Activated naive CD4-positive, alpha-beta T cell treated with anti-CD3 and anti-CD28 coated beads for 36 hours (primary cell): ENCODE measurements at places on chromosomes 2 and 18. TPM values are rescaled to one million over a fixed set of nuclear protein-coding genes. Genes with fewer than 3 reads are reported as not detected.

DNA sequence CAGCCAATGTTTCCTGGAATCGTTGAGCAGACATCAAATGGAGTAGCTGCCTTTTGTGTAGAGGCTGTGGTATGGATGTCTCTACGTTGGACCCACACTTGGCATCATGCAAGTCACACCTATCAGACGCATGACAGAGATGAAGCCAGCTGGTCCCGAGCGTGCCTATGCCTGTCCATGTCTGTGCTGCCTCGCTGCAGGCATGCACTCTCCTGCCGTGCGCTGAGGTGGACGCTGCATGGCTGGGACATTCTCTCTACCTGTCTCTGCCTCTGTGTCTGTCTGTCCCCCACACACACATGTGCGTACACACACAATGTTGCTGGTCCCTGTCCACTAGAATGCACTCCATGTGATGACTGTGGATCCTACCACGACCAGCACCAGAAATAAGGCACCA is 514.2 kb upstream of the MYT1L start:
- DNase-seq: no peak

GRCh38 chr2:191791953-191792560 is 54.8 kb downstream of the CAVIN2 start:
- no peak for DNase-seq

DNA sequence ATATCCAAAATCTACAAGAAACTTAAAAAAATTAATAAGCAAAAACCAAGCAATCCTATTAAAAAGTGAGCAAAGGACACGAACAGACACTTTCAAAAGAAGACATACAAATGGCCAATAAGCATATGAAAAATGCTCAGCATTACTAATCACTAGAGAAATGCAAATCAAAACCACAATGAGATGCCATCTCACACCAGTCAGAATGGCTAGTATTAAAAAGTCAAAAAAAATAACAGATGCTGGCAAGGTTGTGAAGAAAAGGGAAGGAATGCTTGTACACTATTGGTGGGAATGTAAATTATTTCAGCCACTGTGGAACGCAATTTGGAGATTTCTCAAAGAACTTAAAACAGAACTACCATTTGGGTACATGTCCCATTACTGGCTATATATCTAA is 128.8 kb upstream of the SESTD1 start:
- no peak for DNase-seq

The SH3RF3 gene
- total RNA-seq: 2.0 TPM

GRCh38 chr2:232447091-232447620 is 8.8 kb upstream of the ALPI start:
- no peak for DNase-seq

The FOXD4L1 gene
- 0.10 TPM for total RNA-seq

DNA sequence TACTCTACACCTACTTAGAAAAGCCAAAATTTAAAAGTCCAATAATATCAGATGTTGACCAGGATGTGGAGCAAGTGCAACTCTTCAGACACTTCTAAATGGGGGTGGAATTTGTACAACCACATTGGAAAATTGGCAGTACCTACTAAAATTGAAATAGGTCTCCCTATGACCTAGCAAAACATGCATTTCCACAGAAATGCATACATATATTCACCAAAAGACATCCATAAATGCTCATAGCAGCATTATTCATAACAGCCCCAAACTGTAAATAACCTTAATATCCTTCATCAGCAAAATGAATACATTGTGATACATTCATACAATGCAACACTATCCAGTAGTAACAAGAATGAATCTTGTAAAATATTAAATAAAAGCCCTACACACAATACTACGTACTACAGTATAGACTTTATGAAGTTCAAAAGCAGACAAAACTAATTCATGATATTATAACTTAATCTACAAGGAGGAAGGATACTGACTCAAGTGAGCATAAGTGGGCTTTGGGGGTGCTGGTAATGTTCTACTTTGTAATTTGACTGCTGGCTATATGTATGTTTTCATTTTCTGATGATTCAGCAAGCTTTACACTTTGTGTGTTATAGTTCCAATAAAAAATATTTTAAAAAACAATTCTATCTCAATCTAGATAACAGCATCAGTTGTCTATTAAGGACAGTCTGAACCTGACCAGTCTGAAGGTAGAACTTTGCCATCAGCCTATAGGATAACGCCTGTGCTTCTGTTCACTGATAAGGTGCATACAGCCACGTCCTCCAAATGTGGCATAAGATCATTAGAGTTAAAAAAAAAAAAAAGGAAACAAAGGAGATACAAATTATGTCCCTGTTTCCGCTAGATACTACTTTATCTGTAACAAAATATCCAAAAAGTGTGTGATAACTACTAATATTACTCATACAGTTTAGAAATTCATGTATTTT is 6.6 kb upstream of the TNFRSF11A start:
- DNase-seq: no peak

DNA sequence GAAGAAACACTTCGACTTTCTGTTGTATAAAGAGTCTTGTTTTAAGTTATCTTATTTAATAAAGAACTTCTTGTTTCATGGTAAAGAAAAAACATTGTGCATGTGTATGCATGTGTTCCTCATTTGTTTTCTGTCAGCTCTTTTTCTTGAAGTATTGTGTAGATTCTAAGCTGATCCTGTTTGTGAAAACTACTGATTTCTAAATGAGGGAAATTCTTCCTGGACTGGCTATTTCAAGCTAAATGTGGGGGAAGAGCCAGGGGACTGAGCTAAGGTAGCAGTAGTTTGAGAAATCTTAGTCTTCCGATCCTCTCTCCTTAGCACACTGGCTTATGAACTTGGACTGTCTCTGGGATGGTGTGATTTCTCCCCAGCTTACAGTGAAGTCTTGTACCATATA is 56.4 kb upstream of the RBMS1 start:
- no peak for DNase-seq

DNA sequence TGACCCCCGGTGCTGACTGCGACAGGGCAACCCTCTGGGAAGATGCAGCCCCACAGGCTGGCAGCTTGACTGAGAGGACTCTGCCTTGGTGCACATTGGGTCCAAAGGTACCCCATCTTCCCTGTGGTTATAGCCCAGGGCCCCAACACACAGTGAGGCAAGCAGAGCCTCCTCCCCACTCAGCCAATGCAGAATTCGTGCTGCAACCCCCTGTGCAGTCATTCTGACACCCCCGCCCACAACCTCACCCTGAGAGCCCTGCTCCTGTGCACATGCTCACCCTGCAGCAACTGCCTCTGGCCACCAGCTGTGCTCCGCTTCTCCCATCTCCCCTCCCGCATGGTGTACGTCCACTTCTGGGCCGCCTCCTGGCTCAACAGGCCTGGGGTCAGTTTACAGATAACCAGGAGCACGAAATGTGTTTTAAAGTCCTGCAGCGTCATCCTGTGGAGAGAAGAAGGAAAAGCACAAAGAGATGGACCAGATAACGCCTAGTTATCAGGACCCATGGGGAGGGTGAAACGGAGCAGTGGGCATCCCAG is 24.4 kb downstream of the CAPN14 start:
- no peak for DNase-seq

DNA sequence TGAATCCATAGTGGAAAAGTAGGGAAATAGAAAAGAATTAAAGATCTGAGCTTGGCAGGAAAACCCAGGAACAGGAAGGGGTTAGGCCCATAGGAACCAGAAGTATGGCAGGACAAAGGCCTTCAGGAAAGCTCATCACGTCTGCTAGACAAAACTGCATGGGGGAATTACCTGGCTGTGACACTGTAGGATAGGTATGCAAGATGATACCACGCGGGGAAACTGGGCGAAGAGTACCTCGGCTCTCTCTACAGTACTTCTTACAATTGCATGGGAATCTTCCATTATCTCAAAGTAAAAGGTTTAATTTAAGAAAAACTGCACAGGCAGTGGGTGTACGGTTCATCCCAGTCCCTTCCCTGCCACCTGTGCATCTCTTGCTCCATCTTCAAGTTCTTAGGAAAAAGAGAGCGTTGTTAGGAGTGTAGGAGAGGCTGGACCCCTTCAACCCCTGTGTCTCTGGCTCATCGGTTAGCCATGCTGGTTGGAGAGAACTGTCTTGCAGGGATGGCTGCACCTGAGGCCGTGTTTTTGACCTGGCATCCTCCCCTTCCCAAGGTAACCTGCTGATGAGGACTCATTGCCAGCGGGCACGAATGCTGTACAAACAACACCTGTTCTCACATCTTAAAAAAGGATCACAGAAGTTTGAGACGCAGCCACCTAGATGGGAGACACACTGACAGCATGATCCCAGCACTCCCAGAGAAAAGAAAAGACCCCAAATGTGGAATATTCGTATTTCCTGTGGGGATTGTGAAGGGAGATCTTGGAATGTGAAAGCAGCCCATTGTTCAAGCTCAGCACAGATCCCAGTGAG is 120.5 kb upstream of the COPS8 start:
- DNase-seq: no peak

- DNase-seq: peak; percentile 9
Observed at GRCh38 chr2:49770919-49771318, 616.6 kb upstream of the FSHR start.

- no peak for DNase-seq
Observed at GRCh38 chr18:39571511-39571910, 2005.9 kb upstream of the CELF4 start.

DNA sequence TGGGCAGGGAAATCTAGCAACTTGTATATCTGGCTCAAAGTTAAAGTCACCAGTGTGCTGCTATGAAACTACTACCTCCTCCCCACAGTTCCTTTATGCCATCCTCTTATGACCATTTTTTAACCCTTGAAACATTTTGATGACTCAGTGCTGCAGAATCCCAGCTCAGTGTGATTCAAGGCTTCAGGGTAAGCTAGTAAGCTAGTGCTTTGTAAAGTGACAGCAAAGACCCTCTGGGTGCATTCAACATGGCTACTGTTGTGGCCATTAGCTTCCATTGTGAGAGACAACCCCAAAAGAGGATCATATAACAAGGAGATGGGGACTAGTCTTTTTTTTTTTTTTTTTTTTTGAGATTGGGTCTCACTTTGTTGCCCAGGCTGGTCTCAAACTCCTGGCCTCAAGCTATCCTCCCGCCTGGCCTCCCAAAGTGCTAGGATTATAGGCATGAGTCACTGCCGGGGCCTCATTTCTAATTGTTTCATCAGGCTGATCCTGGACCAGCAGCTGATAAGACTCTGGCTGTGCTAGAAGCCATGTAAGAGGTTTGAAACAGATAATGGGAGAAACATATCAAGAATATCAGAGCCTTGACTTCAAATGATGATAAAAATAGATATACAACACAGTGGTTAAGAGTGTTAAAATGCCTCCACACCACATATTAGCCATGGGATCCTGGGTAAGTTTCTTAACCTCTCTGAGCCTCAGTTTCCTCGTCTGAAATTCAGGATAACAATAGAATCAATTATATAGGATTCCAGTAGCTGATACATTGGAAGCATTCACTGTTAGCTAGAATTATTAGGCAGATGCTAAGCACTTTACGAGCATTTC is 65.7 kb upstream of the RTN4 start:
- no peak for DNase-seq

DNA sequence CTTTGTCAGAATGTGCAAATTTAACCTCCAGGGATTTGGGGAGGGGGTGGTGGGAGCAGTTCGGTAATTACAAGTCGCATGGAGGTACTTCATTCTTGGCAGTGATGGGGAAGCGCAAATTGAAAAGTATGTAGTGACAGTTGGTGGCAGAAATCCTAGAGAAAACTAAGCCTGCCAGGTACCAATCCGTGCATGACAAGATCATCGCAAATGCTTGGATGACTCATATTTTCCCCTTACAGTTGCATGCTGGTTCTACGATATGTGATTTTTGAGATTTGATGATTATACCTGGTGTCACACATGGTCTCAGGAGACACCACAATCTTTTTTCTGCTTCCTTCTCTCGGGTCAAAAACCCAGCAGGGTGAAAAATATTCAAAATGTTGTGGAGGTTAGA is 479.7 kb upstream of the ID2 start:
- no peak for DNase-seq

The FOSL2 gene
- 110 TPM for total RNA-seq

The TFCP2L1 gene
- not detected for total RNA-seq

DNA sequence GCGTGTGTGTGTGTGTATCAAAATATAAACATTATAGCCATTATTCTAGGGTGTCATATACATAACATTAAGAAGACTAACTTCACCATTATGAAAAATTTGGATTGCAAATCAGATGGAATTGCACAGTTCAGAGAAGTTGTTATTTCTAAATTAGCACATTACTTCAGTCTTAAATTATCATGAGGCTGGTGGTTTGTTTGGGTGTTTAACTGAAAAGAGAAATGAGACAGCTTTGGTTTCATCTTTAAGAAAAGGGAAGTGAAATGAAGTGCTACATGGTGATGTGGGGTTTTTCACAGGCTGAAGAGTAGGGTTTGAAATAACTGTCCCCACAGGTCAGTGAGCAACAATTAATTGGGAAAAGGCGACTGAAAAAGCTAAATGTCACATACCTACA is 161.2 kb upstream of the XIRP2 start:
- DNase-seq: no peak

- DNase-seq: no peak
Observed at GRCh38 chr2:21067125-21067524, 23.3 kb upstream of the APOB start.

GRCh38 chr18:51028201-51028805 is 1.7 kb upstream of the SMAD4 start:
- peak; percentile 52 for DNase-seq

DNA sequence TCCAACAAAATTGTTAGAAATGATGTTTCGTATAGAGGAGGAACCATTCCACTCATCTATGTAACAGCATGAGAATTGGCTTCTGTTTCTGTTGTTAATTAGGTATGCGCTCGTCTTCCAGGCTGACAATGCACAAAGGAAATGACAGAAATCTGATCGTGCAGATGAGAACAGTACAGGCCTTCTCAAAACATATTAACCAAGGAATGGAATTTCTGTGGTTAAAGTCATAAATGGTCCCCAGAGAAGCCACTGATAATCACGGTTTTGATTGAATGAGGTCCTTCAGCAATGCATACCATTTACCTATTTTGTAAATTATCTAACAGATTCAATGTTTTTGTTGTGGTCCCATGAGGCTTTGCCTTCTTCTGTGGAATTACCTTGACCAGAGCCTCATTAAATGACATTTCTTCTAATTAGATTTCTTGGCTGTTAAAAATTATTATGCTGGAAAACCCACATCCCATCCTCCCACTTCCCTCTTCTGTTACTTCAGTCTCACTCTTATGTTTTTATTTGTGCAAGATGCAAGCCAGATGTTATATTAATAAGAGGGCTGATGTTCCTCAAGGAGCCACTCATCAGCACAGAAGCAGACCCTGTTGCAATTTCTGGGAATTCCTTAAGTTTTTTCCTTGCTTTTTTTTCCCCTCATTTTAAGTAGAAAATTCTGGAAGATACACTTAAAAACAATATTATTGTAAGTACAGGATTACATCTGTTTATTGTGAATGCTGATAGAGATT is 395.8 kb downstream of the PID1 start:
- DNase-seq: no peak

DNA sequence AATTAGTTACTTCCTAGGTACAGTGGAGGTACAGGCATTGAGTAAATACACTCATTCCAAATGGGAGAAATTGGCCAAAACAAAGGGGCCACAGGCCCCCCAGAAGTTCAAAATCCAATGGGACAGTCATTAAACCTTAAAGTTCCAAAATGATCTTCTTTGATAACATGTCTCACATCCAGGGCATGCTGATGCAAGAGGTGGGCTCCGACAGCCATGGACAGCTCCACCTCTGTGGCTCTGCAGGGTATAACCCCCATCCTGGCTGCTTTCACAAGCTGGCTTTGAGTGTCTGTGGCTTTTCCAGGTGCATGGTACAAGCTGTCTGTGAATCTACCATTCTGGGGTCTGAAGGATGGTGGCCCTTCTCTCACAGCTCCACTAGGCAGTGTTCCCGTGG is 488.7 kb downstream of the DCDC2C start:
- no peak for DNase-seq
